Epithelial cell of prostate (primary cell): ENCODE measurements at places on chromosomes 16 and 17.

DNA sequence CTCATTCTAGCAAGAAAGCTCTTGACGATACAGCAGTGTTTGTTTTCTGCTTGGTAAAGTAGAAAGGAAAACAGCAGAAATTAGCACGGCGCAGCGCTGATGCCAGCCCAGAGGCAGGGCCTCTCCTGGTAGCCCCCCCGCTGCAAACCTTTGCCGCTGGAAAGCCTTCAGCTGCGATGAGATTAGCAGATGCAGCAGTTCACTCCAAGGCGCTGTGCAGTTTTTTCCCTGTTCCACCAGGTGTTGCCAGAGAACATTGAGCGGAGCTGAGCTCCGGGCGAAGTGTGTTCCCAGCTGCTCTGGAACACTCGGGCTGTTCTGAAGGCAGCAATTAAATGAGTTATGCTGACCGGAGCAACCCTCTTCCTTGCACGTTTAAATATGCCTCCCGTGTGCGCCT, 72.5 kb downstream of the RBFOX1 start:
- DNase-seq, result no peak

DNA sequence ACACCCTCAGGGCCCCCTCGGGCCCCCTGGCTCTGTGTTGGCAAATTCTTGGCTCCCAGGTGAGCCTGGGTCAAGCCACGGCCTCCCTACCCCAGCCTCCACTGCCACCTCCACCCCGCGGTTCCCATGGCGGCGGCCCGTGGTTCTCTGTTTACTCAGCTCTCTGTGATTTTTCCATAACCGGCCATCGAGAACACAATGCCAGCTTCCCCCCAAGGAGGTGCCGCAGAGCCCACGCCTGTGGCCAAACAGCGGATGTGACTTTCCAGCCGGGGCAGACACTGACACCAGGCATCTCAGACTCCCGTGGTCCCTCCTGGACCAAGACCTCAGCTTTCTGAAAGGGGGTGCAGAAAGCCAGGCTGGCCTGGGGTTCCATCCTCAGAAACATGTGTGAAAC, 21.6 kb upstream of the ATP2A3 start:
- no peak for DNase-seq

DNA sequence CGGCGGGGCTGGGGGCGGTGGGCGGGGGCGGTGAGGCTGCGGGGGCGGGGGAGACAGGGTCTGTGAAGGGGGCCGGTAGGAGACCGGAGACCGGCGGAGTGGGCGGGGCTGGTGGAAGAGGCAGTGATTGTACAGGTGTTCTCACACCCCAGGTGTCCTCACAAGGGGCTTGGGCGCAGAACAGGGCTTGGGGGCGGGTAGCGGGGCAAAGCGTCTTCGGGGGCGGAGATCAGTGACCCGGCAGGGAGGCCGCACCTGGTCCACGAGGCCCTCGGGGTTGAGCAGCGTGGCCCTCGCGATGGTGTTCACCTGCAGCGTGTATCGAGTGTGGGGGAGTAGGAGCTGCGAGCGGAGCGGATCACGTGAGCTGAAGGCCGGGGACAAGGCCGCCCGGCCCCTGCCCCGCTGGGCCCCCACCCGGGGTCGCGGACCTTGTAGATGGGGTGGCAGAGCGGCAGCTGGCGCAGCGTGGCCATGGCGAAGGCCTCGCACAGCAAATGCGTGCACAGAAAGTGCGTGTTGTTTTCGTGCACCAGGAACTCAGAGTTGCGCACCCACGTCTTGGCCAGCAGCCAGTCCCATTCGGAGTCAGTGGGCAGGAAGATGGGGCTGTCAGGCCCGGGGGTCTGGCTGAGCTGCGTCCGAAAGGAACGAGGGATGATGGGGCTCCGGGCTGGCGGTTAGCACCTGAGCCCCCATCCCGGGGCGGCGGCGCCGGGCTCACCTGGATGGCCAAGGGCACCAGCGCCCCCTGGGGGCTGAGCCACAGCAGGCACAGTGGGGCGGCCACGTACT, 8.5 kb downstream of the ALOXE3 start:
- DNase-seq, result no peak

- DNase-seq, result no peak
These were observed 84.3 kb downstream of the CDH11 start for GRCh38 chr16:65037556-65037955.

DNA sequence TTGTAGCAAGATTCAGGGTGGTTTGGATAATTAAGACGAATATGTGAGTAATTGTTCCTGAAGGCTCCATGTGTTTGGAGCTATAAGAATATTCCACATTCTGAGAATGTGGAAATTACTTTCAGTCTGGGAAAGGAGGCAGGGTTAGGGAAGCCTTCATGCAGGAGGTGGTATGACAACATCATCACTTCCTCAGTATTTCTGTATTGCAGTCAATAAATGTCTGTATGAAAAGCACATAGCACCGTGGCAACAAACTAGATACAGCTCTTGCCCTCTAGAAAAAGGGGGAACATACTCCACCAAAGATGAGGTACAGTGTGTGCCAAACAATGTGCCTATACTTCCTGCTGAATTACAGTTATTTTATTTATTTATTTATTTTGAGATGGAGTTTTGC, 26.1 kb upstream of the DHRS7B start:
- no peak for DNase-seq

DNA sequence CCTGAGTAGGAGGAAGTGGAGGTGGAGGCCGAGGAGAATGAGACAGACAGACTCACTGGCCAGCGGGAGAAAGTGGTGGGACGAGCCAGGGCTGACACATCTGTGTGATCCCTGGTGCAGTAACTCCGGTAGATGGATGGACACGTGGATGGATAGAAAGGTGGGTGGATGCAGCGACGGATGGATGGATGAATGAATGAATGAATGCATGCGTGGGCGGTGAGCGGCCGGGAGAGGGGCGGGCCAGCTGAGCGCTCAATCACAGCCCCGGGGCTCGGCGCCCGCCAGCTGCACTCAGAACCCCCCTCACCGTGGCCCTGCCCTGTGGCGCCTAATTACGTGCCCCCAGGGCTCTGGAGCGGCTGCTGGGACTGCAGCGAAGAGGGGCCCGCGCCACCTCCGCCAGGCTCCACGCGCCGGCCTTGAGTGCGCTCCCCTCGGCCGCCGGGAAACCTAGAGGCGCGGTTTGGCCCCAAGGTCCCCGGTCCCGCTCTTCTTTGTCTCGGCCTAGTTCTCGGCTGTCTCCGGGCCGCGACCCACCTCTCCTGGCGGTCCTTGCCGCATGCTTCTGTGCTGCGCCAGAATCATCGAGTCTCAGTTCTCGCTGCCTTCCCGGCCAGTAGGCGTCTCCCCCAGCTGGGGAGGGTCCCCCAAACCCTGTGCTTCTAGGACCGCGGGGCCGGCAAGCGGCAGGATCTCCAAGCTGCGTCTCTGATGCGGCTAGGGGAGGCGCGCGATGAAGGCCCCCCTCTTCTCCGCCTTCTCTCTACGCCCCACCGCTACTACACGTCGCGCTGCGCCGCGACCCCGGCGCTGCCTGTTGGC, 41.0 kb downstream of the RAI1 start:
- DNase-seq, result no peak

DNA sequence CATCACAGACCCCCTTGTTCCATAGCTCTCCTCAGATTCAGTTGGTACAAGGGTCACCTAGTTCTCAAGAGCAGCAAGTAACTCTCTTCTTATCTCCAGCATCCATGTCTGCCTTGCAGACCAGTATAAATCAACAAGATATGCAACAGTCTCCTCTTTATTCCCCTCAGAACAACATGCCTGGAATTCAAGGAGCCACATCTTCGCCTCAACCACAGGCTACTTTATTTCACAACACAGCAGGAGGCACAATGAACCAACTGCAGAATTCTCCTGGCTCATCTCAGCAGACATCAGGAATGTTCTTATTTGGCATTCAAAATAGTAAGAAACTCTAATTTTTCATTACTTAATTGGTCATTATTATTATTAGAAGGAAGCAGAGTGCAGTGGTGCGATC, 32.4 kb downstream of the NQO1 start:
- no peak for DNase-seq

DNA sequence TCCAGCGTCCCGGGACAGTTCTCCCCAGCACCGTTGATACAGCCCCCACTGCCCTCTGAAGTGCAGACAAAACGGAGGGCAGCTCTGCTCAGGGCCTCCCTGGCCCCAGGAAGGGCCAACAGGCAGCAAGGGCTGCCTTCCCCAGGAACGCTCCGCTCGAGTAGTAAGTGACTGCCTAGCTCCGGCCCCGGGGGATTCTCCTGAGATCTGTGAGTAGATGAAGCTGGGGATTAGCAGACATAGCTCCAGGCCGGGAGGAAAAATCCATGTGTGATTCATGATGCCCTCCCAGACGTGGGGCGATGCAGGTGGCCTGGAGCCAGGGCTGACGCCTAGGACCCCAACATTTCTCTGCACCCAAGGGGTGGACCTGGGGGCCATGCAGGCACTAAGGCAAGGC, 85.3 kb downstream of the ENGASE start:
- DNase-seq, result no peak

DNA sequence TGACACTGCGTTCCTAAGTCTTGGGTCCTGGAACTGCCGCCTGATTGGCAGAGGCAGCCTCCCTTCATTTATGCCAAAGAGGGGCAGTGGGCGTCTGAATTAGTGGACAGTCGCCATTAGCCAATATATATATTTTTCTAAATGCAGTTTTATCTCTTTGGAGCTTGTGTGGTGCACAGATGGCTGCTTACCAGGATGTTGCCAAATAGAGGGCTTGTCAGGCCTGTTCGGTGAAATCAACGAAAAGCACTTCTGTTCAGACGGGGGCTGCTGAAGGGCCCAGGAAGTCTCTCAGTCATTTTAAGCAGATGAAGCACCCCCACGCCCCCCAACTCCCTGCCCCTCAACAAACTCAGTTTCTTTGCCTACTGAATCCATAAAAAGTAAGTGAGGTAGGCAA, 66.0 kb downstream of the RAP1GAP2 start:
- no peak for DNase-seq

DNA sequence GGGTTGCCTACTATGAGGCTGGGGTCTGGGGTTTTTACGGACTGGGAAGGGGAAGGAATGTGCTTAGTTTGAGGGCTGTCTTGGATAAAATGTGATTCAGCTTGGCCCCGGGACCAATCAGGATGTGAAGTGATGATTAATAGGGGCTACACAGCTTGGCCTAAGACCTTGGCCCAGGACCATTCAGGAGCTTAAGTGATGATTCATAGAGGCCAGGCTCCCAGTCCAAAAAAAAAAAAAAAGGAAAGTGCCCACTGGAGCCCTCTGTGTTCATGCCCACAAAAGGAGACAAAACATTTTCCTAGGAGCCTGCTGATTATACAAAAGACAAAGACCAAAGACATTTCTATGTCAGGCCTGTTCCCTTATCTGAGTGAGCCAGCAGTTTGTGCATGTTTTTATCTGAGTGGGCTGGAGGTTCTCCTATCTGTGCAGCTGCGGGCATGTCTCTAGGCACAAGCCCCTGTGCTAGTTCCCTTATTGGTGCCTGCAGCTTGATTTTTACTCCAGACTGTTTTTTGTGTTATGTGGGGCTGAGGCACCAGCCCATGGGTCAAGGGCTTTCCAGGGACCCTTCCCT, 898.2 kb upstream of the GOT2 start:
- DNase-seq, result no peak

DNA sequence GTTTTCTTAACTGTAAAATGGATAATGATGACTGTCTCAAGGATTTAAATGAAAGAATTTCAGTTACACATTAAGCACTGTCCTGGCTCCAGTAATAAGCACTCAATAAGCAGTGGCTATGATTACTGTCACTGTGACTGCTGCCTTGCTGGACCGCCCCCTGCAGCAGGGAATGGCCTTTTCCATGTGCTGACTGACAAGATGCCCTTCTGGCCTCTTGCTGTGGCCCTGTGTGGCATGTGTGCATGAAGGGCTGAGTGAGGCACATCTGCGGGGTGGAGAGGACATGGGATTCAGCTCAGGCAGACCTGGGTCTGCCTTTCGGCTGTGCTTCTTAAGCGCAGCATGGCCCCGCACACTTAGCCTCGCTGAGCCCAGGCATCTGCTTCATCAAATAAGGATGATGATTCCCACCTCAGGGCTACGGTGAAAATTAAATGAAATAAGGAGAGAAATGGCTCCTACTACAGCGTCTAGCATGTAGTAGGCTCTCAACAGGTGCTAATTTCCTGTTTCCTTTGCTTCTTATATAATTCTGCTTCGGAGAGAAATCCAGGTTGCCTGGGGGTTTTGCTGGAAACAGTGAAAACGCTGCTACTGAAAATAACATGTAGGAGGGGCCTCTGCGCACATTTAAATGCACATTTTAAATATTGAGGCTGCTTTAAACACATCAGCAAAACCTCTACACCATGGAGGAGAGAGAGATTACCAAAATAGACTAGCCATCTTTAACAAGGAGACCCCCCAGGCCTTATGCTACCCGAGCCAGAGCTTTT, 183.9 kb downstream of the PARN start:
- no peak for DNase-seq

GRCh38 chr17:17078832-17079231, 36.6 kb downstream of the MPRIP start:
- DNase-seq, result no peak

- no peak for DNase-seq
These were observed 458 bp downstream of the GFOD2 start for GRCh38 chr16:67718668-67719047.
